ENCODE measurements at places on chromosomes 12 and 14. TPM values are rescaled to one million over a fixed set of nuclear protein-coding genes. Genes with fewer than 3 reads are reported as not detected.

- no peak for DNase-seq
These were observed 7.8 kb downstream of the LHX5 start for GRCh38 chr12:113463746-113464451.

DNA sequence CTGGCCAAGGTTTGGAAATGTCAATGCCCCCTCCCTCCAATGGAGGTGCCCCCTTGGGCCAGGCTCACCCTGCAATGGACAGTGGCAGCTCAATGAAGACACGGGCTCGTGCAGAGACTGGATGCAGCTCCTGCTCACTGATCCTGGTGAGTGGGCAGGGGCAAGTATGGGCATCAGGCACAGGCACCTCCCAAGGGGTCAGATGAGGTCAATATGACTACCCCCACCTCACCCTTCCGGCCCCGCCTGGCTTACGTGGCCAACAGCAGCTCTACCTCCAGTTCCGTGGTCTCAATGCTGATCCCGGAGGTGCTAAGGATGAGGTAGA is 13.6 kb downstream of the ITGA7 start:
- no peak for DNase-seq

DNA sequence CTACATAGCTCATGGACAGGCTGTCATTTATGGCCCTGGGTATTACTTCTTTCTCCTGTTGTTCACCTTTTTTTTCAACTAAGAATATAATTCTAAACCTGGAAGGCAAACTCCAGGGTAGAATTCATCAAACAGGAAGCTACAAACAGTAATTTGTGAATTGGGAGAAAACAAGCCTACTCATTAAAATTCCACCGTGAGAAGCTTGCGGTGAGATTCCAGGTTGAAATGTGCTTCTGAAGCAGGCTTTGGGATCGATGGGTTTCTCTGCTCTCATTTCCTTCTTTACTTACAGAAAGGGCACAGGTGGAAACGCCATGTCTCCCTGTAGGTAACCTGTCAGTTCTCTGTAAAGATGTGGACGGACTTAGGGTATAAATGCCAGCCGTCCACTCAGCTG is 257.5 kb downstream of the TMEM132C start:
- DNase-seq, result no peak

GRCh38 chr12:14403711-14404196 is 38.3 kb downstream of the ATF7IP start:
- DNase-seq, result no peak

DNA sequence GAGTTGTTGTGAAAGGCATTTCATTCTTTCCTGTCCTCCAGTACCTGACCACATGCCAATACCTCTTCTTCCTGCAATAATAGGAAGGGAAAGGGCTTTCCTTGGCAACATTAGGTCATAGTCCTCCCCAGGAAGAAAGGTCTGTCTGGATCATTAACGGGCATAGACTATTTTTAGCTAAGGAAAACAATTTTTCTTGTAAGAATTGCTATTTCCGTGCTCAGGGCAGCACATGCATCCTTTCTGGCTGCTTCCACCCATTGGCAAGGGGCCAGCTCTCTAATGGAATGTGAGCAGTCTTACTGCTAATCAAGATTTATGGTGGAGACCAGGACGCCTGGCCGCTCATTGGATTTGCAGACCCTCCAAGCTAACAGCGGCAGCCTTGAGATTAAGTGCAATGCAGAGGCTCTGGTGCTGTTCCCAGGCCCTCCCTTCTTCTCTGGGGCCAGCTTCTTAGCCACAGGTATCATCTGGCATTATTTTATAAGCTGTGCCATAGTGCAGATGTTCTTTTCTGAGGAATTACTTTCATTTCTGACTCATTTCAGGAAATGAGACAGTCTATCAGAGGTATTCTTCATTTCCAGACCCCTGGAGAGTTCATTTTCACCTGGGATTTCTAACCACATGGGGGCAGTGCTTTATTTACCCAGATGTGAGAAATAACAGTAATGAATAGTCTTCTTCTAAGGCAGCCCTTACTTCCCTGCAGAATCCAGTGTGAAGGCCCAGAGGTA is 52.9 kb downstream of the ANO6 start:
- DNase-seq, result no peak

DNA sequence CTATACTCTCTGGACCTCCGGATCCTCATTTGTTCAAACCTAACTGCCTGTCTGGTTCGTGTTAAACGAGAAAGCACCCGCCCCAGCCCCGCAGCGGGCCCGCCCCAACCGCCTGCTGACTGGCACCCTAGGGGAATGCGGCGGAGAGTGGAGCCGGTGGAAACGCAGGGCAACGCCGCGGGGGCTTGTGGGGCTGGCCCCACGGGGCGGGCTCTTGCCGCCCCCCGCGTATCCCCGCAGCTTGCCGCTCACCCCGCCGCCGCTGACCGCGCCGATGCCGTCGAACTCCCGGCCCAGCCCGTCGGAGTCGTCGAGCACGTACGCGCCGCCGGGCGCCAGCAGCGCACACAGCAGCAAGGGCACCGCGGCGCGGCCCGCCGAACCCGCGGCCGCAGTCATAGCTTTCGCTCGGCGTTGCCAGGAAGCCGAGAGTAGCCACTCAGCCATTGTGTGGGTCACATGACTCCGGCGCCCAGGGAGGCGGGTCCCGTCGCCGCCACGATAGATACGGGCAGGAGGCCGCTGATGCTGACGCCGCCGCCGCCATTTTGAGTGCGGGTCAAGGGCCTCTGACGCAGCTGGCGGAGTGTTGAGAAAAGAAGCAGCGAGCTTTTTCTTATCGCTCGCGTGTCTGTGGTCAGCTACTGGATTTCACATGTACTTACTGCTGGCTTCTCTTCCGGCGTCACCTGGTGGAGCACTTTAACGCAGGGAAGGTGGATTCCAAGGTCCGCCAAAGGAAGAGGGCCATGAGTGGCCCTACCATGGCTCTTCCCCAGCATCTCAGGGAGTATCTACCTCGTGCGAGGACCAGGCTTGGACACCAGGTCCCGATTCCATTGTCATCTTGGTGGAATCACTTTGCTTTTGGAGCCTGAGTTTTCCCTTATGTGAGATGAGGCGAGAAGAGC is at the start of gene GALC:
GALC (minus strand) TSS at position 465 of the 911 bp plus-strand sequence; CDS start at position 447, 18 bp downstream.
- peak; percentile 98 for DNase-seq

DNA sequence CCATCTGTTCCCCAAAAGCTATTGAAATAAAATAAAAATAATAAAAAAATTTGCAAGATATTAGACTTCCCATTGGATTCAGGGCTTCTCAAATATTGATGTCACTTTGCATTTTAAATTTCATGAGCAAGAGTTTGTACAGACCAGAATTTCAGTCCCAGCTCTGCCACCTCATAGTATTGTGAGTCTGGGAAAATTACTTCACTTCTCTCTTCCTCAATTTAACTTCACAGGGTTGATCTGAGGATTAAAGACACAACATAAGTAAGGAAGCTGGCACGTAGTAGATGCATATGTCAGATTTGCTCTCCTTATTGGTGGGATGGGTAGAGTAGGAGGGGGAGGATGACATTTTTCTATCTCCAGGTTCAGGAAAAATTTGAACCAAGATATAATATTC is 32.8 kb downstream of the COX8C start:
- no peak for DNase-seq

GRCh38 chr12:78179346-78179745 is 348.7 kb downstream of the NAV3 start:
- DNase-seq, result no peak

DNA sequence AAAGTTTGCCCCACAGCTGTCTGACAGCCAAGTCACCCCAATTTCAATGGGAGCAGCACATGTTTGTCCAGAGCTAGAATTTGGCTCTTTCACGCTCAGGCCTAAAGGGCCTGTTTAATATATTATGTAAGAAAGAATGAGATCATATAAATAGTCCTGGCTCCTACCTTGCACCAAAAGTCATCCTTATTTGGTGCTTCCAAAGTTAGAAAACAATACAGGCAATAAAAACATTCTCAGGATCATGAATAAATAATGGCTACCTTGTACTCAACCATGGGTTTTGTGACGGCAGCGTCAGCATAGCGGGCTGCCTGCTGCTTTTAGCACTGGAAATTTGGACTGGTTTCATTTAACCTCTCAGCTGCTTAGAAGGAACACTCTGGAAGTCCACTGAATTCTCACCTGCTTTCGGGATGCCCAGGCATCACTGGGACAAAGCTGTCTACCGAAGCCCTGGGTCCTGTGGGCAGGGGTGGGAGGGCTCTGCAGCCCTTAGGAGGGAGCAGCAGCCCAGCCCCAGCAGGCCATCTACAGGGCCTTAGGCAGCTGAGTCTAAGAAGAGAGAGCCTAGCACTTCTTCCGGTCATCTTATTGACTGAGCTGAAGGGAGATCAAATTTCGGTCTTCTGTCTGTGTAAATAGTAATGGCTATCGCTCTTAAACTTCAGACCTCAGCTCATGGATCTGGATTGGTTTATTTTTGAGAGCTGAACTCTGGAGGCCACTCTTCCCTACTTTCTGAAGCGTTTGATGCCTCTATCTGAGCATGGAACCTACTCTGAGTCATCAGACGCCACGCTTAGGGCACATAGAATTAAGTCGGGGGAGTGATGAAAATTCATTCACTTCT is 106.5 kb downstream of the SAMD4A start:
- DNase-seq, result no peak

DNA sequence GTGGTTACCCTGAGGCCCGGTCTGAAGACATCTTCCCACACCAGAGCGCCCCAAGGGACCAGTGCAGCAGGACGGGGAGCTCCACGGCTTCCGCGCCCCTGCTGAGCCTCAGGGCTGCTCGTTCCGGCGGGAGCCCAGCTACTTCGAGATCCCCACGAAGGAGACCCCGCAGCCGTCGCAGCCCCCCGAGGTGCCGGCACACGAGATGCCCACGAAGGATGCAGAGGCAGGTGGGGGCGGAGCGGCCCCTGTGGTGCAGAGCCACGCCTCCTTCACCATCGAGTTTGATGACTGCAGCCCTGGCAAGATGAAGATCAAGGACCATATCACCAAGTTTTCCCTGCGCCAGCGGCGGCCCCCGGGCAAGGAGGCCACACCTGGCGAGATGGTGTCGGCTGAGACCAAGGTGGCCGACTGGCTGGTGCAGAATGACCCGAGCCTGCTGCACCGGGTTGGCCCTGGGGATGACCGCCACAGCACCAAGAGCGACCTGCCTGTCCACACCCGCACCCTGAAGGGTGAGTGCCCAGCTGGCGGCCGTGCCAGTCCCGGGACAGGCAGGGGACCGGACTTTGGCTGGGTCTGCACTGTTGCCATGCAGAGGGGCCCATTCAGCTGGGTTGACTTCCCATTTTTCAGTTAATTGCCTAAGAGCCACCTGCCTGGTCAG is 18.1 kb downstream of the CEP170B start:
- DNase-seq, result no peak

GRCh38 chr14:37591941-37592481 is 3.0 kb downstream of the FOXA1 start:
- DNase-seq, result no peak

GRCh38 chr12:59780605-59781135 is 184.8 kb downstream of the SLC16A7 start:
- DNase-seq, result no peak

- no peak for DNase-seq
These were observed 453.6 kb downstream of the NELL2 start for GRCh38 chr12:44422559-44422958.

DNA sequence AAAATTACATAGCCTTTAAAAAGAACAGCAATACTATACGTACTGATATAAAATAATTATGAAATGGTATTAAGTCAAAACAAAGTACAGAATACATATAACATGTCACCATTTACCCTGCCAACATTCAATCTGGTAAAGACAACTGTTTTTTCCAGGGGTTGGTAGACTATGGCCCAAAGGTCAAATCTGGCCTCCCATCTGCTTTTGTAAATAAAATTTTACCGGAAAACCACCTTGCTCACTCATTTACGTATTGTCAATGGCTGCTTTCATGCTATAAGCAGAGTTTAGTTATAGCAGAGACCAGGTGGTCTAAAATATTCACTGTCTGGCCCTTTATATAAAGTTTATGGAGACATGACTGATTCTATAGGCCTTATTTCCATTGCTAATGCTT is 14.0 kb downstream of the CEP290 start:
- no peak for DNase-seq

The ITGB7 gene
- total RNA-seq, result 71.4 TPM

The SAMD15 gene
- total RNA-seq, result 0.20 TPM

The GARIN6 gene
- not detected for total RNA-seq

Measured in activated naive CD4-positive, alpha-beta T cell treated with anti-CD3 and anti-CD28 coated beads, Interleukin-2, amount 50 U/mL, for 72 hours (primary cell).